ENCODE measurements at places on chromosomes 2 and 18.

GRCh38 chr2:127118467-127118866 is 11.5 kb upstream of the BIN1 start:
- H3K4me3 ChIP-seq: no peak overlapping the region
- DNase-seq: no peak
- no peak overlapping the region for H3K27ac ChIP-seq
- peaks cover 3% of the 10 kb centered on the region for H3K27me3 ChIP-seq
- no peaks in the 10 kb centered on the region for H3K4me1 ChIP-seq
- no peaks in the 10 kb centered on the region for H3K36me3 ChIP-seq

GRCh38 chr2:5203134-5203755 is 488.9 kb upstream of the SOX11 start:
- no peaks in the 10 kb centered on the region for H3K27me3 ChIP-seq
- no peaks in the 10 kb centered on the region for H3K4me1 ChIP-seq
- H3K27ac ChIP-seq: no peak overlapping the region

DNA sequence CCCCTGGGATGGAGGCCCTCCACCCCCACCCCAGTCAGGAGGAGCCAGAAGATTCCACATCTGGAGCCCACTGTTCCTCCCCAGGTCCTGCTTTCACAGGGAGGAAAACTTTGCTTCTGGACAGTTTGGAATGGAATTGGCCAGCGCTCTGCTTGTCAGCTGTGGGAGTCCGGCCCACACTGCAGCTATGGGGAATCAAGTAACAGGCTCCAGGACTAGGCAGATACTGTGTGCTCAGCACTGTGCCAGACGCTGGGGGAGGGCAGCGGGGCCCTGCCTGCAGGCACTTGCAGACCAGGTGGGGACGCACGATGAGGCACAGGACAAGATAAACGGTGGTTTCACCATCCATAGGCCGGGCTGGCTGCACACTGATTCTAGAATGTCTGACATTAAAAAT is 114.0 kb downstream of the STPG4 start:
- H3K4me3 ChIP-seq: no peak overlapping the region
- peaks cover 28% of the 10 kb centered on the region for H3K4me1 ChIP-seq
- H3K27me3 ChIP-seq: no peaks in the 10 kb centered on the region
- H3K27ac ChIP-seq: no peak overlapping the region
- H3K36me3 ChIP-seq: no peaks in the 10 kb centered on the region

GRCh38 chr2:70946832-70947442 is 11.2 kb downstream of the ATP6V1B1 start:
- no peaks in the 10 kb centered on the region for H3K36me3 ChIP-seq
- peaks cover 13% of the 10 kb centered on the region for H3K4me1 ChIP-seq
- DNase-seq: peak; percentile 75
- H3K4me3 ChIP-seq: no peak overlapping the region
- H3K27ac ChIP-seq: no peak overlapping the region
- no peaks in the 10 kb centered on the region for H3K27me3 ChIP-seq

- H3K36me3 ChIP-seq: no peaks in the 10 kb centered on the region
- DNase-seq: peak; percentile 40
- H3K27me3 ChIP-seq: no peaks in the 10 kb centered on the region
- peak overlapping the region; percentile 84 for H3K27ac ChIP-seq
- H3K4me1 ChIP-seq: peaks cover 22% of the 10 kb centered on the region
Measured at GRCh38 chr18:48780201-48780912, 170.4 kb downstream of the SMAD7 start.

DNA sequence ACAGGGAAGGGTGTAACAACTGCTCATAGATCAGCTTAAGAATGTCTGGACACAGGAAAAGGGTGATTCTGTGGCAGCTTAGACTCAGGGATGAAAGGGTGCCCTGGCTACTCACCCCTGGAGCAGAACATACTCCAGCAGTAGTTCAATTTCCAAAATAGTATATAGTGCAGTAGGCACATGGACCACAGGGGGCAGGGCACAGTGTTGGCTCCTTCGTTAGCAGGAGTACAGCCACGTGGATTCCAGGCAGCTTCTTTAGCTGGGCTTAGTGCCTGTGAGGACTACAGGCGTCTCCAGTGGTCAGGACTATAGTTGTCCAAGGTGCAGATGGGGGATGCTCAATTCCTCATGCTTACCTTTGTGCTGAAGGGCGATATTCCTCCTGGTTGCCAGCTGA is 277.5 kb upstream of the DDX18 start:
- no peak overlapping the region for H3K27ac ChIP-seq
- DNase-seq: no peak
- H3K4me3 ChIP-seq: no peak overlapping the region
- no peaks in the 10 kb centered on the region for H3K4me1 ChIP-seq
- no peaks in the 10 kb centered on the region for H3K36me3 ChIP-seq

Data from endothelial cell of umbilical vein (primary cell).